ENCODE measurements at places on chromosomes 7 and 10. TPM values are rescaled to one million over a fixed set of nuclear protein-coding genes. Genes with fewer than 3 reads are reported as not detected.

The HABP2 gene
- total RNA-seq = not detected

GRCh38 chr10:3623746-3624145 lies 161.3 kb downstream of the KLF6 start:
- peaks cover 1% of the 10 kb centered on the region for H3K27me3 ChIP-seq
- H3K27ac ChIP-seq = no peak overlapping the region
- DNase-seq = no peak

GRCh38 chr10:58177362-58177947 lies 90.2 kb downstream of the IPMK start:
- peaks cover 1% of the 10 kb centered on the region for H3K27me3 ChIP-seq
- no peak for DNase-seq
- H3K27ac ChIP-seq = no peak overlapping the region
- no peaks in the 10 kb centered on the region for H3K36me3 ChIP-seq
- H3K4me3 ChIP-seq = no peak overlapping the region
- H3K4me1 ChIP-seq = no peaks in the 10 kb centered on the region

The ELOVL3 gene
- not detected for total RNA-seq

The LRRC4 gene
- total RNA-seq = not detected
